Activated T-cell treated with anti-CD3 and anti-CD28 coated beads, Interleukin-2, amount 50 U/mL, for 72 hours (primary cell): ENCODE measurements at places on chromosomes 1 and 21. TPM values are rescaled to one million over a fixed set of nuclear protein-coding genes. Genes with fewer than 3 reads are reported as not detected.

The DNASE2B gene
- not detected for total RNA-seq

GRCh38 chr1:225911191-225912130 is 12.6 kb downstream of the PYCR2 start:
- peak; percentile 75 for DNase-seq

- DNase-seq, result no peak
Observed at GRCh38 chr1:2241820-2242219, 13.7 kb downstream of the SKI start.

DNA sequence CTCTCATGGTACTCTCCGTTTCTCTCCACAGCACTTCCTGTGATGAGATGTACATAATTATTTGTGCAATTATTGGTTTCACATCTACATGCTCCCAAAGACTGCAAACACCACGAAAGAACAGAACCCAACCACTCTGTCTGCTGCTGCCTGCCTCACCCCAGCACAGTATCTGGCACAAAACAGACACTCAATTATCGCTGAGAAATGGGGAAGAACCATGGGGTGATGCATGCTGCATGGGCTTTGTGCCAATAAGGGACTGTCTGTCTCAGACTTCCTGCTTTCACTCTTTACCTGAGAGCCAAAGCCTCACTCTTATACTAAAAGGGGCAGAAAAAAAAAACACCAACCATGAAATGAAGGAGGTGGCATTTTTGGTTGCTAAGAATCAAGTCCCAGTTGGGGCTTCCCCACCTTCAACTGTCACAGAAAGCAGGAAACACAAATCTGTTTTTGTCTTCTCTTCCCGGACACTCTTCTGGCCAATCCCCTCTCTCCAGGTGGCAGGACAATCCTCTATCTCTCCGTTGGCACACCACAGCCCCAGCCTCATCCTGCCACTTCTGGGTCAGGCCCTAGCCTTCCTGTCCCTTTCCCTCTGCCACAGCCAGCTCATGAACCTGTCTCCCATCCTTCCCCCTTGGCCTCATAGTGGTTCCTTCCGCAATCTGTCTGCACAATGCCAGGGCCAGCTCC is 82.0 kb downstream of the TGFBR3 start:
- peak; percentile 84 for DNase-seq

DNA sequence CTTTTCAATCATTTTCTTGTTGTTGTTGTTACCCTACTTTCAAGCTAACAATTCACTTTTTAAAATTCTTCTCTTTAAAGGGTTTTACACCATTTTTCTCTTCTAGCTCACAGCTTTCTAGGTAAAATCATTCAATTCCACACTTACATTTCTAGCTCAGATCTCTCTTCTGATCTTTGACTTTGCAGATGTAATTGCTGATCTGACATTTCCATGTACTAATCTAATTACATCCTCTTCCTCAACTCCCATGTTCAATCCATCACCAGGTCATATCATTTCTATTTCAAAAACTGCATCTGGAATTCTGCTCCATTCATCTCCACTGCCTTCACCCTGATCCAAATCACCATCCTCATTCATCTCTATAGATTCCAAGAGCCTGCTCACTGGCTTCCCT is 3.0 kb downstream of the BCL10 start:
- no peak for DNase-seq

GRCh38 chr1:52751589-52752483 is 25.6 kb downstream of the ZYG11B start:
- DNase-seq, result no peak

- peak; percentile 71 for DNase-seq
Observed at GRCh38 chr1:223363856-223364684, at the start of gene SUSD4. TSS of gene SUSD4 (minus strand) at chr1:223364176. CDS start at chr1:223363425, 751 bp downstream.

The KCNJ15 gene
- 0.07 TPM for total RNA-seq
